Stimulated activated CD4-positive, alpha-beta T cell treated with anti-CD3 and anti-CD28 coated beads, Interleukin-1b, Interleukin-23, amount 100 ng/mL, for 1 hour (primary cell): ENCODE measurements at places on chromosomes 2 and 18.

- DNase-seq: no peak
Measured at GRCh38 chr2:31383471-31384153, 30.9 kb downstream of the XDH start.

DNA sequence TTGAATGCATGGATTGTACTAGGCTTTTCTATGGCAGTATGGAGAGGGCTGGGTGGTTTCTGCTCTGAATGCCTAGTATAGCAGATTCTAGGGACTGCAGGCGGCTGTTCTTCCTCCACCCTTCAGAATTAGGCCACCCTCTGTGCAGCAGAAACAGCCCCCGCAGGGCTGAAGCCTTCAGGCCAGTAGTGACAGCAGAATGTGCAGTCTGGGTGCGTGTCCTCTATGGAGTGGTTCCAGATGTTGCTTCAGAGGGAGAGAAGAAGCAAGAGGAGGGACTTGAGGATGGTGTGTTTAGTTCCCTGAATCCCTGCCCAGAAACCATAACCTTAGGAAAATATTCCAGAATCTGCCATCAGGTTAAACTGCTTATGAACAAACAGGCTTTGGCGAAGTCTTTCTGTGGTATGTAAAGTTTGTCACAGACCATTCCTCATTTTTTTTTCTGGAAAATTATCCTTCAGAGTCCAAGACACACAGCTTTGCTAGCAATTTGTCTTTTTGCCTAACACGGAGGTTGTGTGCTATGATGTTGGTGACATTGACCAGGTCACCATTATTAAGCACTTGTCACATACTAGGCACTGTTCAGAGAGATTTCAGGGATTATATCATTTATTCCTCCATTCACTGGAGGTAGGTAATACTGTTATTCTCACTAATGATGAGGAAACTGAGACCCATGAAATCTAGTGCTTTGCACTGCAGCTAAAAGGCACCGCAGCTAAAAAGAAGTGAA is 21.1 kb downstream of the CASP10 start:
- DNase-seq: no peak

GRCh38 chr18:59923539-59924196 is 23.9 kb downstream of the PMAIP1 start:
- DNase-seq: no peak

GRCh38 chr2:26000561-26001082 is 18.3 kb upstream of the KIF3C start:
- DNase-seq: no peak

DNA sequence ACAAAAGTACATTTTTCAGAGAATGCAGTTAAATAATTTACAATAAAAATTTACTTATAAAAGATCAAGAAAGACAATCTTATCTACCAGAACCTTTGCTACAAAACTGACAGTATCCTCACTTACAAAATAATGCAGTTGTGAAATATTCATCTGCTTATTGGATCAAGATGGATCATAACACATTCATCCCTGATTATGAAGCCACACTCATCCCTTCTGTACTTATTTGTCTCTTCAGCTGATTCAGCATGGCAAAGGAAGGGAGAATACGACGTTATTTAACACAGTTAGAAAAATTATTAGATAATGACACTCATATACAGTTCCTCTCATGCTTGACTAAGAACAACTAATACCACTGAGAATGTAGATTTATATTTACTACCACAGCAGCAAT is 46.4 kb downstream of the TCF4 start:
- DNase-seq: no peak

DNA sequence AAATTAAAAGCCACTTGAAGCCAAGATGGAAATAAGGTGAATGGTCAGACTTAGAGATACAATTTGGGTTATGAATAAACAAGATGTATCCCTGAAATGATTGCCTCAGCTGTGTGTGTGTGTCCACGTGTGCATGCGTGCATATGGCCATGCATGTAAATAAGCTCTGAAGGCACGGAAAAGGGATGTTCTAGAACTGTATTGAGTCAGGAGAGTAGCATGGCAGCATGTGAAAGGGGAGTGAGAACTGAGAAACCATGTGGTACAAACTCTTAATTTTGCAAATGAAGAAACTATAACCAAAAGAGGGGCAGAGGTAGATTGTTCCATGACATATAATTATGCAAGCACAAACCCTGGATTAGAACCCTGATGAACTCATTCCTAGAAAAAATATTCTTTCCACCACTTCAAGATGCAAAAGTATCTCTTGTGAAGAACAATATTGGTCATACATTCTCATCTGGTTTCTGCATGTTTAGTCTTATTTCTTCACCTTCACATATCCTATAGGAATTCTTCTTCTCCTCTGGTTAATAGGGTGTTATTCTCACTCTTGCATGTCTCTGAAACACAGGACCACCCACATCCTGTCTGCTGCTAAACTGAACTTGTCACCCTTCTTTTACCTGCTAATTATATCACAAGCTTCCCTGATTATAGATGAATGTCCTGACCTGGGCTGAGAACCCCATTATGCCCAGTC is 455.8 kb downstream of the SETBP1 start:
- DNase-seq: no peak

GRCh38 chr2:234240917-234241316 is 190.4 kb downstream of the SPP2 start:
- no peak for DNase-seq

DNA sequence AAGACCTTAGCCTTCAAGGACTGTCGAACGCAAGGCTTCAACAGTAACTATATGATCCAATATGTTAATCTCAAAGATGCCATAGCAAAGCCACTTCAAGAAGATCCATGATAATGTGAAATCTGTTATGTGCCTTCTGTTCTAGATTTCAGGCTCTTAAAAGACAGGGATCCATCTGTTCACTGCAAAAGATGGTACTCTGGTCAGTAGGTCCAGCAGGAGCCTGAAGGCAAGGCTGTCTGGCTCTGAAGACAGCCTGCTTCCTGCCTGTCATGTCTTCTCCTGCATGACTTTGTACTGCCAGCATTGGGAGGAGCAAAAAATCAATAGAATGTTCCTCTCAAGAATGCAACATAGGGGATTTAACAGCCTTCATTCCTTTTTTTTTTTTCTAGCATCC is 270.8 kb upstream of the PARD3B start:
- DNase-seq: no peak

DNA sequence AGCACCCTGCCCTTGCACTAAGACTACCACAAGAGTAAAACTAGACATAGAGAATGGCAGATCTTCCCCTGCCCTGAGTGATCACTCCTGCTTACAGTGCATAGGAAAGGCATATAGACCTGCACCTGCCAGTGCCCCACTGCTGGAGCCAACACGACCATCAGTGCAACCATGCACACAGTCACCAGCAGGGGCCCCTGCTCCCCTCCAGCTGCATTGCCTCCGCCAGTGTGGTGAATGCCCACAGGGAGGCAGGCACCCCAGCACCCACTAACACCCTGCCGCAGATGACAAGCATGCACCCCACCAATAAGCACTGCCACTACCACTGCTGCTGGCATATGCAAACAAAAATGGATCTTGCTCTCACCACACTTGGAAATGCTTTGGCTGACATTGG is 478.8 kb downstream of the ADCYAP1 start:
- DNase-seq: no peak

GRCh38 chr2:68948710-68949109 is 4.0 kb downstream of the GKN2 start:
- no peak for DNase-seq

DNA sequence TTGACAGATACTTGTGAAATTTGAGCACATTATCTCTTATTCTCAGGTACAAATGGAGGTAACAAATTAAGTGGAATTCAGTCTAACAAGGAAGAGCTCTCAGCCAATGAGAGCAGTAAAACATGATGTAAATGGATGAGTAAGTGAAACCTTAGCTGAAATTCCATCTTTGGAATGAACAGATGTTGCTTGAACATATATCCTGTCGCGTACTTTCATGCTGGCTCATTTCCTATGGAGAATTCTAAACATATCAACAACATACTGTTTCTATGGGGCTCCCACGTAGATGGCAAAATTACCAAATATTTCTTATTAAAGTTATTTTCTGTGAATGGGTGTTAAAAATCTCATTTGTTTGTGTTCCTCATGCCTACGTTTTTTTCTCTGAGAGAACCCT is 256.3 kb upstream of the LINC00305 start:
- DNase-seq: no peak

GRCh38 chr2:217650716-217651360 is 352.0 kb downstream of the TNS1 start:
- no peak for DNase-seq

- no peak for DNase-seq
Measured at GRCh38 chr18:13395577-13395976, 177.0 kb downstream of the LDLRAD4 start.

- DNase-seq: no peak
Measured at GRCh38 chr2:140601342-140601741, 1529.5 kb downstream of the LRP1B start.
